ENCODE measurements at places on chromosomes 1 and 21.

DNA sequence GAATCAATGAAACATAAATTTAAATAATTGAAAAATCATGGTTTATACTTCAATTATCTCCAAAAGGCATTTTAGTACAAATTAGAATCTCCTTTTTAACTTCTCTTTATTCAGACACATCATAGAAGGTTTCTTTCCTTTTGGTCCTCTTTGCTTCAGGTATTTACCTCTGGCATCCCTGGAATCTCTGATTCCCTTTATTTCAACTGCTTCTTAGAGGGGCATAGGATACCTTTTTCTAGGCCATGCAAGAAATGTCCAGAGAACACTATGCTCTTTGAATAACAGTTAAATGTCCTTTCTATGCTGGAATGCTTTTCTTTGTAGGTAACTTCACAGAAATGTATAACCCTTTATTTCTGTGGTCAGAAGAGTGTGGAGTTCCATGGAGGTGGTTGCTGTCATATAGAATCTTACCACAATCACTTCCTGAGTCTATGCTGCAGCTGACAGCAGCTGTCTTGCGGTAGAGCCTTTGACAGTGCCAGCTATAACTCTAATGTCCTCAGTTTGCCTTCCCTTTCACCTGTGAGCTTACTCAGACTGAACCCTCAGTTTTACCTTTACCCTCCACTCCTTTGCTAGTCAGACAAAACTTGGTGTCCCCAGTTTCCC, 8.6 kb downstream of the LAMC2 start:
- DNase-seq = no peak

- DNase-seq = peak; percentile 72
These were observed 655.4 kb downstream of the LTN1 start for GRCh38 chr21:28337315-28337714.

DNA sequence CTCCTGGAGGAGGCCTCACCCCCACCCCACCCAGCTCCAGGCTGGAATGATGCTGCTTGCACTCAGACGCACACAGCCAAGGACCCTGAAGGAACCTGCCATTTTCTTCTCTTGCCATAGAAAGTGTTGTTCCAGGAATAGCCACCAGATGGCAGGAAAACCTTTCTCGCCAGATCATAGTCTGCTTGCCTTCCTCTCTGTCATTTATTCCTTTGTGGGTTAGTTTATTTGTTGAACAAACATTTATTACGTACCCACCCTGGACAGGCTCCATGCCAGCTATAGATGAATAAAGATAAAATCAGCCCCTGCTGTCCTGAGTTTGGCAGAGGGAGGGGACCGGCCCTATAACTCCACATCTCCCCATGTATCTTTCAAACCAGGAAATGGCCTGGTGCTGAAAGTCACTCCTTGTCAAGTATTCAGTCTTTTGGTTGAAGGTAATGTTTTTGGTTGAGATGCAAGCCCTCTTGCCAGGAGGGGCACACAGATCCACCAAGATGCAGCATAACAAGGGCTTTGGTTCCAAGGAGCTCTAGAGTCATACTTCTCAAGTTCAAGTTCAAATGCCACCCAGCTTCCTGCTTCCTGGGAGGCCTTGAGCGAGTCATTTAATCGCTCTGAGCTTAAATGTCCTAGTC, 7.0 kb upstream of the KCNC4 start:
- DNase-seq = peak; percentile 66

GRCh38 chr1:243792891-243793290, 57.2 kb downstream of the AKT3 start:
- no peak for DNase-seq

- DNase-seq = no peak
These were observed 79.2 kb downstream of the HHAT start for GRCh38 chr1:210407887-210408252.

GRCh38 chr1:115669002-115669673, 27.4 kb downstream of the VANGL1 start:
- DNase-seq = peak; percentile 39

- DNase-seq = peak; percentile 86
These were observed 52.8 kb downstream of the TNFSF18 start for GRCh38 chr1:172997941-172998361.

GRCh38 chr1:223710179-223711133, 1.9 kb upstream of the CAPN2 start:
- no peak for DNase-seq

- no peak for DNase-seq
These were observed 2.6 kb downstream of the LRRC7 start for GRCh38 chr1:69570356-69570755.

DNA sequence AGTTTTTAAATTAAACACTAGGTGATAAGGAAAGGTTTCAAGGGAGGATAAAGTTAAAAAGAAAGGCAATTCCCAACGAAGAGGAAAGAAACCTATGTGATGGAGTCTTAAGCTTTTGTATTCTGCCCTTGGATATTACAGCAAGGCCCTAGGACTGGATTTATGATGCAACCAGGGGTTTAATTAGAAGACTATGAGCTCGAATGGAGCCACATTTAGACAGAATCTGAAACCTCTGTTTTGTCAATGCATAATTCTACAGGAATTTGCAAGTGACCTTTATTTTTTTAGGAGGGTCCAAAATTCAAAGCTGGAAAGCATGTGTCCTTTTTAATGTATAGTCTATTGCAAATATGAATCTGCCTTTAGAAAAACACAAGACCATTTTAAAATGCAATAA, 37.9 kb downstream of the TGFB2 start:
- no peak for DNase-seq

GRCh38 chr1:218886101-218886871, 287.4 kb upstream of the LYPLAL1 start:
- DNase-seq = no peak

- no peak for DNase-seq
These were observed 1.4 kb downstream of the LHX4 start for GRCh38 chr1:180231506-180231921.

- DNase-seq = no peak
These were observed 879 bp upstream of the WLS start for GRCh38 chr1:68233202-68233601.

- no peak for DNase-seq
These were observed 33.9 kb downstream of the RUNX3 start for GRCh38 chr1:24896176-24896575.

DNA sequence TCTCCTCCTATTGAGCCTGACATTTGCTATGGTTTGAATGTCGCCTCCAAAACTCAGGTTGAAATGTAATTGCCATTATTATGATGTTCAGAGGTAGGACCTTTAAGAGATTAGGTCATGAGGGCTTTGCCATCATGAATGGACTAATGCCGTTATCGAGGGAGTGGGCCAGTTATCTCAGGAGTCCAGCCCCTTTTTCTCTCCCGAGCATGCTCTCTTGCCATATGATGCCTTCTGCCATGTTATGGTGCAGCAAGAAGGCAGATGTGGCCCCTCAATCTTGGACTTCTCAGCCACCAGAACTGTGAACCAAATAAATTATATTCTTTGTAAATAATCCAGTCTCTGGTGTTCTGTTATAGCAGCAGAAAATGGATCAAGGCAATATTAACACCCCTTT, 323.5 kb downstream of the RRAGC start:
- no peak for DNase-seq

GRCh38 chr1:26733982-26734381, 38.2 kb downstream of the ARID1A start:
- peak; percentile 96 for DNase-seq

DNA sequence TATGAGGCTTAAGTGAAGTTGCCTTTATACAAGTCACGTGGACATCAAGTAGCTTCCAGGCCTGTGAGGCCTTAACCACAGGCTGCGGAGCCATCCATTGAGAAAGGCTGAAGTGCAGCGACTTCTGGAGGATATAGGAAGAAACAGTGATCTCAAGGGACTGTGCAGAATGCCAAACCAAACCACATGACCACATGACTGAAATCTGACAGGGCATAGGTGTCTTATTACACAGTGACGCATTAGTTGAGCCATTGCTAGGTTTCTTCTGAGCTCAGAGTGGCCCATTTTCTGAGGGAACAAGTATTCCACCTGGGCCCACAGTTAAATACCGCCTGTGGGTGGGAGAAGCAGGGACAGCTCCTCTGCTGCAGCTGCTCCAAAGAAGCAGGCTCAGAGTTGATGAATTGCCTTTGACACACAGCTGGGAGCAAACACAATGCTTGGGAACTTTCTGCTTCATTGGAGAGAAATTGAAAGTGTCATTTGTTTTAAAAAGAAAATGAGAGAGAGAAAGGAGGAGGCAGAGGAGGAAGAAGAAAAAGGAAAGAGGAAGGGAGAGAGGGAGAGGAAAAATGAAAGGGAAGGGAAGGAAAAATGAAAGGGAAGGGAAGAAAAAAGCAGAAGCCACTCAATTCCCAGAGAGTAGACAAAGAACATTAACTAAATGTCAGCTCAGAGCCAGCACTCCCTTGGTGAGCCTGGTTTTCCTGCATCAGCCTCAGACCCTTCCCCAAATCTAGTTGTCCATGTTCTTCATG, 94.4 kb downstream of the COLGALT2 start:
- peak; percentile 89 for DNase-seq

- peak; percentile 60 for DNase-seq
These were observed 602.9 kb upstream of the ADAMTS5 start for GRCh38 chr21:27569831-27570230.

DNA sequence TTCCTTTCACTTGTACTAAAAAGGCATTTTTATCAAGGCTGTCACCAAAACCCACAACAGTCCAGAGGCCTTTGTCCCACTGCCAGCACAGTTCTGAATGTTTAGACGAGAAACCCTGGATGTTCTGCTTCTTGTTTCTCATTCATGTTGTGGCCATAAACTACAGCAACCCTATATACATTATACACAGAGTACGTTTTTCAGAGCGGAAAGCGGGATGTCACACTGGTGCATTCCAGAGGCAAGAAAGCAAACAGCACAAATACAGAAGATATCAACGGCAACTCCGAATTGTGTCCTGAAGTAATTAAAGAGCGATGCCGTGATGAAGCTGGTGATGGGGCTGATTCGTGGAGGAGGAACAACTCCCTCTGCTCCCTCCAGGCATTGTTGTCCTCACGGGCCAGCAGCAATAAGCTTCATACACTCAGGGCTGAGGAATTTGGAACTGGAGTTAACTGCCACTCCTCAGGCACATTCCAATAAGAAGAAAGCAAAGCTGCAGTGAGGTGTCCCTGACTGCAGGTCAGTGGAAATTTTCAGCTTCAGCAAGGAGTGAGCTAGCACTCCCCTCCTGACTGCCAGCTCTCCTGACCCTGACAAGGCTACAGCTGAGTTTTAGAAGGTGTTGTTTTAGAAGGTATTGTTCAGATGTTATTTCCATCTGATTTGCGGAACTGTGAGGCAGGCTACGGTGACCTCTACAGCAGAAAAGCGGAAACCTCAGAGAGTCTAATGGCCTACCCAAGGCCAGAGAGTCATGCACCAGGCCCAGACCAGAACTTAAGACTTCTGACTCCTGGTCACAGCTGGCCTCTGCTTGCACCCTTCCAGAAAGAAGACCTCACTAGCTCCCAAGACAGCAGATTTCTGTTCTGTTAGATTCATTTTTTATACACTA, 149.0 kb downstream of the TGFBR3 start:
- peak; percentile 89 for DNase-seq

DNA sequence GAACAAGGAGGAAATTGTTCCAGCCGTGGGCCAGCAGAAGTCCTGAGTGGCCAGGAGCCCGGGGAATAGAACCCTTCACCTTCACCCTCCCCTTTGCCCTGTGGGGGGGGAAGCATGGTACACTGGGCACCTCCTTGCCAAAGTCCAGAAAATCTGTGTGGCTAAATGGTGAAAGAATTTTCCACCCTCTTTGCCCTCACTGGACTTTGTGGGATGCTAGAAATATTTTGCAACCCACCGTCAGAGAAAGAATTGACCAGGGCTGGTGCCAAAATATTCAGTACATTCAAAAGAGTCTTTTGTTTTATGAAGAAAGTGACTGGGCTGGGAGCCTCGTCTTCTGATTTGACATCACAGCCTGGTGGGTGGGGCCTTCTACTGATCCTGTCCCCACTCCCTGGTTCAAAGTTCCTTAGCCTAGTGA, 14.6 kb downstream of the NFASC start:
- DNase-seq = peak; percentile 90

- peak; percentile 33 for DNase-seq
These were observed 63.3 kb downstream of the ERG start for GRCh38 chr21:38434913-38435533.

DNA sequence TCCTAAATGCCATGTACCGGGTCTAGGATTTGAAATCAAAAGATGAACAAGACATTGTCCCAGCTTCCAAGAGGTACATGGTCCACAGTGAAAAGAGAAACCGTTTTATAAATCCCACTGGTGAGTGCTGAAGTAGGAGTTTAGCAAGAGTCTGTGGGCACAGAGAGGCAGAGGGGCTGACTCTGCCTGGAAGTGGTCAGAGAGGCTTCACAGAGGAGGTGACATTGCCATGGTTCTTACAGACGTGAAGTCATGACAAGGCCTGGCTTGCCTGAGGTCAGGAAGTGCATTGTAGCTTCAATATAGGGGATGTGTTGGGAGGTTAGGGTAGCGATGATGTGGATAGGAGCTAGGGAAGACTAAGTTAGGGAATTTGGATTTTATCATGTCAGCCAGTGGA, 28.4 kb downstream of the MAPKAPK2 start:
- DNase-seq = no peak

- DNase-seq = peak; percentile 74
These were observed 80.4 kb downstream of the ADARB1 start for GRCh38 chr21:45154511-45155508.
